ENCODE measurements at places on chromosomes 6 and 20.

- no peak for DNase-seq
Observed at GRCh38 chr20:4722571-4722970, 862 bp downstream of the PRND start.

DNA sequence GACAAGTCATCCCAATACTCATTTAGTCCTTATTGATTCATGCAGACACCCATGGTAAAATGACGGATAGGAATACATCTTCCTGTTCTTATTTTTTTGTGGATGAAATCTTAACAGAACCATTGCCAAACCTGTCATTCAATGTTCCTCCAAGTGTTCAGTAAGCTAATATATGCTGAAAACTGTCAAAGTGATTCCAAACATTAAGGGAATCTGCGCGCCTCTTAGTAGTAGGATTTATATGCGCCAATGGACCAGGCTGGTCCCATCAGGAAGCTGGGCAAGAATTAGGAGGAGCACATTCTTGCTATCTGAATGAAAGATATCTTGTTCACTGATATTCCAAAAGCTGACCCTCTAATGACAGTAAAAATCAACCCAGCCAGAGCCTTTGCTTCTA lies 168.9 kb upstream of the STMND1 start:
- DNase-seq = no peak

- DNase-seq = no peak
Observed at GRCh38 chr6:101294676-101295075, 98.8 kb upstream of the GRIK2 start.

- DNase-seq = no peak
Observed at GRCh38 chr6:33869121-33869520, 65.3 kb upstream of the MLN start.

DNA sequence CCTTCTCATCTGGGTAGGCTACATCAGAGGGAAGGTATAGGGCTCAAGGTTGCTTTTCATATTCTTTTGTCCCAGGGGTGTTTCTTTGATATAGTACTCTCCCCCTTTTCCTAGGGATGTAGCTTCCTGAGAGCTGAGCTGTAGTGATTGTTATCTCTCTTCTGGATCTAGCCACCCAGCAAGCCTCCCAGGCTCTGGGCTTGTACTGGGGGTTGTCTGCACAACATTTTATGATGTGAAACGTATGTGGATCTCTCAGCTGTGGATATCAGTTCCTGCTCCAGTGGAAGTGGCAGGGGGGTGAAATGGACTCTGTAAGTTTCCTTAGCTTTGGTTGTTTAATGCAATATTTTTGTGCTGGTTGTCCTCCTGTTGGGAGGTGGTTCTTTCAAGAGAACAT lies 437.3 kb upstream of the SYNCRIP start:
- DNase-seq = no peak

- no peak for DNase-seq
Observed at GRCh38 chr6:111874025-111874415, 768 bp upstream of the FYN start.

DNA sequence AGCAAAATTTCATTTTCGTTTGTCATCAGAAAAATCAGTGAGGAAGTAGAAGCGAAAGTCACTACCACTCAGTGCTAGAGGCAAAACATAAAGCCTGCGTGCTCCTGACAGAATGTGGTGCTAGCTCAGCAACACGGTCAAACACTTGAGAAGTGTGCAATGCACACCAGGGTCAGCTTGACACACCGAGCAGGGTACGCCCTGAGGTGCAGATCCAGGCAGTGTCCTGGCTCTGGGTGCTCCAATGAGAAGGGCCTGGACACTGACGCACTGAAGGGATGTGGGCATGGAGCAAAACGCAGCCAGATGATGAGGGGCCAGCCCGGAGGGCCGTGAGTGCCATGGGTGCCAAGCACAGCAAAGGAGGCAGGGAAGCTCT lies 5.9 kb downstream of the RNASET2 start:
- DNase-seq = no peak

- no peak for DNase-seq
Observed at GRCh38 chr20:62489186-62489931, 13.6 kb upstream of the GATA5 start.

DNA sequence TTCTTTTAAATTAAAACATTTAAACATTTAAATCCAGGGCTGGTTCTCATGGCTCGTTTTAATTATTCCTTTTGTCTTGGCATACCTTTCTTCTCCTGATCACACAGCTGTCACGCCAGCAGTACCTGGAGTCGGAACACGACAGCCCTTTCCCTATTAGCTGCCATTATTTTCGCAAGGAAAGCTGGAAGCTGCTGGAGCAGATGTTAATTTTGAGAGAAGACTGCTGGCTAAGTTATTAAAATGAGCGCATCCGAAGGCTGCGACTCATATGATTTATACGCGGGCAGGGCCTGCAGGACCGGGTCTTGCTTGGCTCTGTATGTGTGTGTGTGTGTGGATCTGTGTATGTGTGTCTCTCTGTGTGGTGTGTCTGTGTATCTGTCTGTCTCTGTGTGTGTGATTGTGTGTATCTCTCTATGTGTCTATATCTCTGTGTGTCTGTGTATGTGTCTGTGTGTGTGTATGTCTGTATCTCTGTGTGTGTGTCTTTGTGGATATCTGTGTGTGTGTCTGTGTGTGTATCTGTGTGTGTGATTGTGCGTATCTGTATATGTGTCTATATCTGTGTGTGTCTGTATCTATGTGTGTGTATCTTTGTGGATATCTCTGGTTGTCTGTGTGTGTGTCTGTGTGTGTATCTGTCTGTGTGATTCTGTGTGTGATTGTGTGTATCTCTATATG lies 191.5 kb downstream of the CDH4 start:
- no peak for DNase-seq

- DNase-seq = peak; percentile 28
Observed at GRCh38 chr6:3803627-3804468, 45.3 kb upstream of the FAM50B start.

DNA sequence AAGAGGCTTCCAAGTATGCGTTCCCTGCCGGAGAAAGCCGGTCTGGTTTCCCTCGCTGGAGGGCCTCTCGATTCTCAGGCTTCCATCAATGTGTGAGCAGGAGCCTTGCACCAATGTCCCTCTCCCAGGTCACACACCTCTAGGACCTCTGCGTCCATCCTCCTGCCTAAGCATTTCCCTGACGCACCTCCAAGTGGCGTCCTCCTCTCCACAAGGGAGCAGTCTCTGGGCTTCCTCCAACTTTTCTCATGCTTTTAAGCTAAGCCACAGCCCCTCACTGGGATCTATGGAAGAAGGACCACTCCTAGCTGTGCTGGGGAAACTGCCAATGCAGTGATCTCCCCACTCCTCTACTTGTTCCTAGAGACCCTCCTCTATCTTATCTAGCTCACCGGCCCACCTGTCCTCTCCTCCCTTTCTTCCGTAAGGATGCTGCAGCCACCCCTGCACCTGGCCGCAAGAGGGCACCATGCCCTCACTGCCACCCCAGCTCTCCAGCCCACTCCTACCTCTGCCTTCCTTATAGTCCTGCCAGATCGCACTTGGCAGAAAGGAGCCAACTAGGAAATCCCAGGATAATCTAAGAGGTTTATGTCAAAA lies 258.7 kb downstream of the LRFN2 start:
- DNase-seq = no peak

GRCh38 chr6:31293343-31293742 lies 21.5 kb upstream of the HLA-C start:
- no peak for DNase-seq

GRCh38 chr6:158220786-158221442 lies 52.8 kb downstream of the GTF2H5 start:
- no peak for DNase-seq
